ENCODE measurements at places on chromosomes 1 and 21.

- DNase-seq: no peak
These were observed 8.6 kb downstream of the RPRD2 start for GRCh38 chr1:150372580-150372979.

- no peak for DNase-seq
These were observed 12.3 kb upstream of the ARF1 start for GRCh38 chr1:228070173-228070572.

DNA sequence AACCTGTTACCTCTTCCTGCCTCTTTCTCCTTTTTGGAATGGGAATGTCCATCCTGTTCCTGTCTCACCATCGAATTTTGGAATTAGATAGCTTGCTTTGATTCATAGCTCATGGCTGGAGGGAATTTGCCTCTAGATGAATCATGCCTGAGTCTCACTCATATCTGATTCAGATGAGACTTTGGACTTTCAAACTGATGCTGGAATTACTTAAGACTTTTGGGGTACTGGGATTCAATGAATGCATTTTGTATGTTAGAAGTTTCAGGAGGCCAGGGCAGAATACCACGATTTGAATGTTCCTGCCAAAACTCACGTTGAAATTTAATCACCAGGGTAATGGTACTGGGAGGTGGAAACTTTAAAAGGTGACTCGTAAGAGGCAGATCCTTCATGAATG lies 132.4 kb downstream of the DSCAM start:
- DNase-seq: no peak

DNA sequence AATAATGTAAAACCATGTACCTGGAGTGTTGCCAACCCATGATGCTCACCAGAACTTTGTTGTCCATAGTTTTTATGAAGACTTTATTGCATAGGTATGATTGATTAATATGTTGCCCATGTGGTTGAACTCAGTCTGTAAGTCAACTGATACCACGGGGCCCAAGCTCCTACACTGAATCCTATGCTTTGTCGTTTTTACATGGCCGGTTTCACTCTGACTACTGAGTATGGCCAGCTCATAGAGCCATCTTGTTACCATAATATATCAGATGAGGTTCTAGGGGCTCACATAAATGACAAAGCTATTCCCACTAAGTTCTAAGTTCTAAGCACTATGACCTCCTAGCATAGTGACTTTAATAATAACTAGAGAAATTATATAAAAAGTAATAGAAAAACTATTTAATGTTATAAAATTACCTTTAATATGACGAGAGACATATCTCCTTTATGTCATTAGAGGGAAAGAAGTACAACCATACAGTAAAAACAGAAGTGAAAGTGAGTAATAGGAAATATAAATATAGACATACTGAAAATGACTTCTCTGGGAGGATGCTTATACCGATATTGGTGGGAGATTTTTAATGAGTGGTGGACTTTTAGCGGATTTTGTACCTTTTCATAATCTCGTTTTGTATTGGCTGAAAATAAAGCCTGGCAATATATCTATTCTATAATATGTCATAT lies 983.4 kb upstream of the PRMT6 start:
- no peak for DNase-seq

- no peak for DNase-seq
These were observed 498.7 kb downstream of the AMY1C start for GRCh38 chr1:104248385-104248784.

DNA sequence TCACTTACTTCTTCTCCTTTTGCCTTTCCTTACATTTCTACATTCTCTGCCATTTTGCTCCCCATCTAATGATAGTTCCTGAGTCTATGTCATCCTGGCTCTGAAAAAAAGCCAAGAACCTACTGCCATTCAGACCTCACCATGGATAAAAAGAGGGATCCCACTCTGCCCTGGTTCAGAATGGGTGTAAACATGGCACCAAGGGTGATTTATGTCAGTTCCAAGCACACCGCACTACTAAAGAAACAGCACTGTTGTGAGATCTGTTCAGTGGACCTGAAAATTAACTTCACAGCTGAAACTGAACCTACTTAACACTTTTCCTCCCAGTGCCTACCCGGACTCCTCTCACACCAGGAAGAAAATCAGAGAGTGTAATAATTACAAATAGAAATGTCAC lies 72.3 kb upstream of the NTPCR start:
- no peak for DNase-seq

GRCh38 chr1:159927849-159928431 lies 2.6 kb upstream of the TAGLN2 start:
- no peak for DNase-seq

DNA sequence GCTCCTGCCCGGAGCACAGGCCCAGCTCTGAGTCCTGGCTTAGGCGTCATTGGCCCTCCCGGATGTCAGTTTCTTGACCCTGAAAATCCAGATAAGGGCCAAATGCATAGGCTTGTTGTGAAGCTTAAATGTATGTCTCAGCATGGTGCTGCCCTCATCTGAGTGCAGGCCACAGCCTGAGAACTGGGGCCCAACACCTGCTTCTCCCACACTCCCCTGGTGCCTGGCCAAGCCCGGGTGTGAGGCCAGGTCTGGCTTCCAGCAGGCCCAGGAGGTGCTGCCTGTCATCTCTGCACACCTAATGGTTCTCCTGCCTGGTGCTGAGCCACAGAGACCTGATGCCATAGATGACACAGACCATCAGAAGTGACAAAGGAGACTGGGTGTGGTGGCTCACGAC lies 14.0 kb downstream of the MX2 start:
- DNase-seq: no peak

DNA sequence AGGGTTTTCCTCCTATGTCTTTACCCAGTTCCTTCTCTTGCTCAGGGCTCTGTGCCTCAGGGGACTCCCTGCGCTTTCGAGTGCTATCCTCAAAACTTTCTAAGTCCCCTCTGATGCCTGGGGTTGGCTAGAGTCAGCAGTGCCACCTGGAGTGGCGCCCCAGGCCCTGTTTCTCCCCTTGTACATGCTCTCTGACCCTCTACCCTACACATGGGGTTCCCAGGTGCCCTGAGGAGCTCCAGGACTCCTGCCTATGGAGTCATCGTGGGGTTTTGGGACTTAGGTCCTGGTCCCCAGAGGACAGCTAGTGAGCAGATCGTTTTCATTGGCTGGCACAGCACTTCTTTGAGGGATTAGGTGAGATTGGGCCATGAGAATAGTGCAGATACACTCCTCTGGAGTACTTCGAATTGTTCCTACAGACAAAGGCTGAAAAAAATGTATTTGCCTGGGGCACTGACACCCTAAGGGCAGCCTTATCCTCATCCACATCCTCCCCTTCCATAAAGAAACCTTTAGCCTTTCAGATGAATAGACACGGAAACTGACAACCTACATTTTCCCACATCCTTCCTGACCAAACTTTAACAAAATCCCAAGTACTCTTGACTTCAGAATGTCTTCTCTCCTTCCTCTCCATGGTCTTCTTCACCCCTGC lies 41.5 kb downstream of the LGR6 start:
- no peak for DNase-seq

- DNase-seq: no peak
These were observed 12.6 kb upstream of the CHI3L2 start for GRCh38 chr1:111214884-111215283.

DNA sequence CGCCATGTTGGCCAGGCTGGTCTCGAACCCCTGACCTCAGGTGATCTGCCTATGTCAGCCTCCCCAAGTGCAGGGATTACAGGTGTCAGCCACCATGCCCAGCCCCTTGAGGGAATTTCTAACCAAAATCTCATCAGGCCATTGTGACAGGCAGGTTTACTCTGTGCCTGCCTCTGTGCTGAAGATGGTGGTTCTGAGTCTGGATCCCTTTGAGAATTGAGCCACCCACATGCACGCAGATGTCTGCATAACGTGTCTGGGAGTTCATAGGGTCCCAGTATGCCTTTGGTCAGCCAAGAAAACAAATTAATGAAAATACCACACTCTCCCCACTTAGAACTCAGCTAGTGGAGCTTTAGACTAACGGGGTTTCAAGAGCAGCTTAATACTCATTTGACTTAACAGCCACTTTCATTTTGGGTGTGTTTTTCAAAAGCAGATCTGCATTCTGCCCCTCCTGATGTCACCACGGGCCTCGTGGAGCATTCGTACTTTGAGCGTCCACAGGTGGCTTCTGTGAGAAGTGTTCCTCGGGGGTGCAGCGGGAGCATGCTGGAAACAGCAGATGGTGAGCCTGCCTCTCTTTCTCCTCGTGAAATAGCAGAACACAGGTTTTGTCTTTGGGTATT lies 45.3 kb downstream of the DIP2A start:
- DNase-seq: no peak

DNA sequence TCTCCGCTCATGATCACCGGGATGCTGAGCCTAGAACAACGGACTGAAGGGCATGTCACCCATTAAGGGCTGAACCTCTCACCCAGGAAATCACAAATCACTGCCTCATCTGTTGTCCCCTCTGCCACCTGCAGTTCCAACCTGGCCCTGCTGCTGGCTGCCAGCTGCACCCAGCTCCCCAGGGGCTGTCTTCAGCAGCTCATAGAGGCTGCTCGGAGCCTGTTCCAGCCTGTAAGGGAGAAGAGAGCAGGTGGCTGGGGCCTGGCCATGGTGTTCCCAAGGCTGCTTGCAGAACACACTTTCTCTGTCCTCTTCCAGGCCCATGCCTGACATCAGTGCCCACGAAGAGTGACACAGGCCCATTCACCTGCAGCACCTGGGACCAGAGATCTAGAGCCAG lies 44.5 kb upstream of the DISP3 start:
- no peak for DNase-seq

DNA sequence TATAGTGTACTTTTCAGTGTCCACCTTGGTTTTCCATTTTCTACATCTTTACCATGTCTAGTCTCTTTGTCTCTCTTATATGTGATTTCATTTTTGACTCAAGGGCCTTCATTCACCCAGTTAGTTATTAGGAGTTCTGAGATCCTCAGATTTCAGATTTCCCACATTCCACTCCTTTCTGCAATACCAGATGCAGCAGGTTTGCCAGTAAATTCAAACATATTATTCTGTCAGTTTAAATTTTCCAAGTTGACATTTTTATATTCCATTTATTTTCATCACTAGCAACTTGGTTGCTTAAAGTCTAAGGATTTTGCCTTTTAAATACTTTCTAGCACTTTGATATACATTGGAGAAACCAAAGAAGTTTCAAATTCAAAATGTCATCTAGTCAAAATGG lies 42.4 kb downstream of the ABL2 start:
- DNase-seq: no peak

- no peak for DNase-seq
These were observed 350.9 kb downstream of the S1PR1 start for GRCh38 chr1:101587741-101588140.

- no peak for DNase-seq
These were observed 215.1 kb downstream of the ST6GALNAC3 start for GRCh38 chr1:76289692-76290091.

Measured in HuH-7 (cell line).